ENCODE measurements at places on chromosomes 1 and 21.

GRCh38 chr1:13541435-13542215, 27.8 kb upstream of the LRRC38 start:
- DNase-seq, result no peak

DNA sequence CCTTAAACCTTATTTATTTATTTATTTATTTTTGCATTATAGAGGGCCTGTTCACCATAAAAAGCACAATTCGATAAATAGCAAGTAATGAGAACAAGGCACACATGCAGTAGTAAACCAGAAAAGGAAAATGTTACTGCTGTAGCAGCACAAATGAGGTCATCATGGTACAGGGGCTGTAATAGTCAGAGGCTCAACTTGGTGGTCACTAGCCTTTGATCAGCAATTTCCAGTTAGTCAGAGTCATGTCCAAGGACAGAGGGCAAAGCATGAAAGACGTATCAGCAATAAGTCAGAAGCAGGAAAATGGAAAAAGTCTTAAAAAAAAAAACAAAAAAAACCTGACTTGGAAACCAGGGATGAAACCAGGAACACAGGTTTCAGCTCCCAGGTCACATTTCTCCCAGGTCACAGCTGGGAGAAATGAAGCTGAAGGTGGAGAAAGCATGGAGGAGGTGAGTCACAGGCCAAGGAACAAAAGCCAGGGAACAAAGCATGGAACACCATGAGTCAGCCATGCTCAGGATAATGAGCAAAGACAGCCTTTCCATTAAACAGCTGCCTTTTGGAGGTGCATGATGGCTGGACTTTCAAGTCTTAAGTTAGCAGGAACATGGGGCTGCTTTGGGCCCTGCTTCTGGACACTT, 556.3 kb downstream of the LTN1 start:
- DNase-seq, result no peak

DNA sequence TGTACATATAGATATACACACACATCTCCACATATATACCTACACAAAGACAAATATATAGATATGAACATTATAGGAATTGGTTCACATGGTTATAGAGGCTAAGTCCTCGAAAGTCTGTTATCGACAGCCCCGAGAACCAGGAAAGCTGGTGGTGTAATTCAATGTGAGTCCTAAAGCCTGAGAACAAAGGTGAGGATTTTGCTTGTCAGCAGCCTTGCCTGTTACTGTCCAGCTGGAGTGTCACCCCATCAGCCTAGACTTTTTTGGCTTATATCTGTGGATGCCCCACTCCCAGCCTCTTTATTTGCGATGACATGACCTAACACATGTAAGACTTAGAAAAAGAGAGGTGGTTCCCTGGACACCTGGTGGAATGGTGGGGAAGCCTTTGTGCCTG, 97.0 kb downstream of the GIPC2 start:
- DNase-seq, result no peak

GRCh38 chr1:230570724-230571360, 71.4 kb upstream of the COG2 start:
- no peak for DNase-seq

GRCh38 chr1:70768216-70768615, 279.4 kb downstream of the PTGER3 start:
- DNase-seq, result no peak

DNA sequence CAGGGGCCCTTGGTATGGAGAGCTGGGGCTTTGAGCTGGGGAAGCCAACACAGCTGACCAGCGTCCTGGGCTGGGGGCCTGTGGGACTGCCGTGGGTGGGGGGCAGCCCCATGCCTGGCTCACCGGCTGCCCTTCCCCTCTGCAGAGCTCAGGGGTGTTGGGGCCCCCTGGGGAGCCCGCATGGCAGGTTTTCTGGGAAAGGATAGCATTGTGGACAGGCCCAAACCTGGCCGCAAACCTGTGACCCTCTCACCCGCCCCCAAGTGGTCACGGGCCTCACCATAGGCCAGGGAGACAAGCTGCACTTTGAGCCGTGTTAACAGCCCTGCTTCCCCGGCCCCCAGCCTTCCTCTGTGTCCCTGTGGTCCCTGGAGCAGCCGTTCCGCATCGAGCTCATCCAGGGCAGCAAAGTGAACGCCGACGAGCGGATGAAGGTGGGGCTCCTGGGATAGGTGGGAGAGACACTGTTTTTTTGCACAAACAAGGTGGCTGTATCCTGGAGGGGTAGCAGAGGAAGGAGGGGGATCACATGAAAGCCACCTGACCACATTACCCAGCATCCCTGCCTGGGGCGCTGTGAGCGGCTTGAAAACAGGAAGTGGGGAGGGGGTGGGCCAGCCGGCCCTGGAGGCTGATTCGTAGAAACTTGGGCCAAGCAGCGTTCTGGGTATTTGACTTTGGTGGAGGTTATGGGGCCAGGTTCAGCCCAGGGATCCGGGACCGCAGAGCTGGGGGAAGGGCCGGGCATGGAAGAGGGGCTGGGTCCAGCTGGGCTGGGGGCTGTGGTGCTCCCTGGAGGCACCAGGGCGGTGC, 65.9 kb downstream of the PIK3CD start:
- DNase-seq, result peak; percentile 78

DNA sequence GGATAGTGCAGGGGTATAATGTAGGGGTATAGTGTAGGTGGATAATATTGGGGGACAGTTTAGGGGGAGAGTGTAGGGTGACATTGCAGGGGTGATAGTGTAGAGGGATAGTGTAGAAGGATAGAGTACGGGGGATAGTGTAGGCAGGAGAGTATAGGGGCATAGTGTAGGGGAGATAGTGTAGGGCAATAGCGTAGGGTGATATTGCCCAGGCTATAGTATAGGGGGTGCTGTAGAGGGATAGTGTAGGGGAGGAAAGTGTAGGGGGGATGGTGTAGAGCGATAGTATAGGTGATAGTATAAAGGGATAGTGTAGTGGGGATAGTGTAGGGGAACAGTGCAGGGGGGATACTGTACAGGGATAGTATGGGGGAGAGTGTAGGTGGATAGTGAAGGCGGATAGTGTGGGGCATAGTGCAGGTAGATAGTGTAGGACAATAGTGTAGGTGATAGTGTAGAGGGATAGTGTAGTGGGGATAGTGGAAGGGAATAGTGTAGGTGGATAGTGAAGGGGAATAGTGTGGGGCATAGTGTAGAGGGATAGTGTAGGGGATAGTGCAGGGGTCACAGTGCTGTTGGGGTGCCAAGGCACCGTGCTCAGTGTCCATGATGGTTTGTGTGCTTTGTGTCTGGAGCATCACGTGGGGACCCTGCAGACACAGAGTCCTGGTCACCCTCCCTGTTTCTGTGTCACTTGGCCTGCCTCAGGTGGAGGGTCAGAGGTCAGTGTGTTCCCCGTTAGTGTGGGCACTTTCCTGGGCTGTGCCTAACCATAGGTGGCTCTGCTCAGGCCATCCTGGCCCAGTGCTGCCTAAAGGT, 10.5 kb upstream of the ARF1 start:
- no peak for DNase-seq

GRCh38 chr1:219476716-219477115, 136.2 kb downstream of the ZC3H11B start:
- DNase-seq, result no peak

- DNase-seq, result no peak
Observed at GRCh38 chr1:208157769-208158168, 86.4 kb downstream of the PLXNA2 start.

DNA sequence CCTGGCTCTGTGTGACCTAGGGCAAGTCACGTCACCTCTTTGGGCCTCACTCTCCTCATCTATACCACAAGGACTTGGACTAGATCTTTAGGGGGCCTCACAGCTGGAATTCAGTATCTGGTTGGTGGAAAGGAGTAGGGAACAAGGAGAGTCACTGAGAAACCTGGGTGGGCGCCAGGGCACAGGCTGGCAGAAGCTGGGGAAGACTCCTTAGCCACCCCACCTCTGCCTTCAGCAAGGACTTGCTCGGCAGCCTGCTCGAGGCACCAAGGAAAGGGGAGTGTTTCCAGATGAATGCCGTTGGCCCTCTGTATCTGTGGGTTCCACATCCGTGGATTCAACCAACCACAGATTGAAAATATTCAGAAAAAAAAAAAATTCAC, 1.2 kb upstream of the OPTC start:
- DNase-seq, result no peak

DNA sequence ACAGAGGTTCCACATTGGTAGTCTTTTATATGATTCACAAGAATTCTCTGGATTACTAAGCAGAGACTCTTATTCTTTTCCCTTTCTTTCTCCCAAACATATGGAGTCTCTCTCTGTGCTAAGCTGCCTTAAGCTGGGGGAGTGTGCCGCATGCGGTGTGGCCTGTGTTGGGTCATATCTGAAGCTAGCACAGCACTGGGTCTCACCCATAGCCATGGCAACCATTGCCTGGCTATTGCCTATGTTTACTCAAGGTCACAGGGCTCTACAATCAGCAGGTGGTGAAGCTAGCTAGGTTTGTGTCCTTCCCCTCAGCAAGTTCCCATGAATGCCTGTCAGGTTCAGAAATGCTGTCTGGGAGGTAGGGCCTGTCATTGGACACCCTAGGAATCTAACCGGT, 73.6 kb upstream of the ZRANB2 start:
- DNase-seq, result no peak

- DNase-seq, result no peak
Observed at GRCh38 chr21:37074546-37074945, 1.5 kb downstream of the TTC3 start.

GRCh38 chr1:46735708-46736324, 16.9 kb upstream of the EFCAB14 start:
- DNase-seq, result no peak

DNA sequence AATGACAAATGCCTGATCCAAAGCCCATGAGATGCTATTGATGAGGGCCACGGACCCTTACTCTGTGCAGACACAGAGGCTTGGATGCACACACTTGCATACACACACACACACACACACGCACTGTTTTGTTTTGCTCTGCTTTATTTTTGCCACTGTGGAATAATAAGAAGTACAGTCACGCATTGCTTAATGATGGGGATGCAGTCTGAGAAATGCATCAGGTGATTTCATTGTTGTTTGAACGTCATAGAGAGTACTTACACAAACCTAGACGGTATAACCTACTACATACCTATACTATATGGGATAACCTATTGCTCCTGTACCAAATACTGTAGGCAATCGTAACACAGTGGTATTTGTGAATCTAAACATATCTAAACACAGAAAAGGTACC, 104.4 kb downstream of the RHOU start:
- DNase-seq, result no peak

GRCh38 chr1:218546314-218546713, 201.2 kb downstream of the TGFB2 start:
- DNase-seq, result no peak

GRCh38 chr1:246335151-246335550, 171.9 kb downstream of the SMYD3 start:
- no peak for DNase-seq

DNA sequence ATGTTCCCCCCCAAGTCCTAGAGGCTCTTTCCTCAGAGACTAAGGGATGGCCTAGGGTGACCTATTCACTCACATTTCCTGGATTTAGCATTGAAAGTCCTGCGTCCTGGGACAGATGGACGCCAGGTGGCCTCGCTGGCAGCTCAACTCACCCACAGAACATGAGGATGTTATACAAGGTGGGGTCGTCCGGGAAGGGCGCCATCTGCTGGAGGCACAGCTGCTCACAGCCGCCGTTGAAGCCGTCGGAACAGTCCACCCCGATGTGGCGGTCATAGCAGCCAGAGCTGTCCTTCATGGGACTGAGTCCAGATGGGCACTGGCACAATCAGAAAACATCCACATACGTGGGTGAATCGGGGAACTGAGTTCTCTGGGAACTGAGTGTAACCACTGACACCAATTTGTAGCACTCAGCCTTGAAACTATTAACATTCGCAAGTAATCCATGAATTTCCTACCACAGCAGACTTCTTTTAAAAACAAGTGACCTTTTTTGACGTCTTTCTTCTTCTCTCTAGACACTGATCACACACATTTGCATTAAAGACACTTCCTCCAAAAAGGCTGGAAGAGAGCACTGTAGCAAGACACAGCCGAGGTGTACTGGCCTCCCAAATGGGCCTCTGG, 215.4 kb downstream of the ASTN1 start:
- no peak for DNase-seq

DNA sequence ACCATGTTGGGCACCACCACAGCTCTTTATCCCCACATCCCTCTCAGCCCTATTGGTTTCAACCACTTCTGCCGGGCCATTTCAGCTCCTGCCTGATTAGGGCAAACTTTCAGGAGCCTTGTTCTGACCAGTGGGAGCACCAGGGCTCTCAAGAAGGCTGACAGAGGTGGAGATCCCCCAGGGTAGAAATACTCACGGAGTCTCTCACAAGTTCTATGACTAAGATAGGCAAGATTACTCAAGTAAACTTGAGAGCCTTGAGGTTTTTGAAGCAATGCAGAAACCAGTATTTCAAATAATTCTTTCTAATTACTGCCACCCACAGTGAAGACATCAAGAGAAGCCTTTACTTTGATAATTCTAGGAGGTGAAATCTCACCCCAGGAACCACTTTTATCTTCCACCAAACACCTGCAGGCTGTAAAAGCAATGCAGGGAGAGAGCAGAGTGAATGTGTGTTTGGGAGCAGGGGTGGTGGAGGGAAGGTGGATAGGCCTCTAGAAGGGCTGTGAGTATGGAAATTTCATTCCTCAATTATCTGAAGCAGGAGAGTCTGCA, 6.6 kb upstream of the PTCH2 start:
- no peak for DNase-seq

GRCh38 chr1:87805666-87806378, 477.1 kb downstream of the LMO4 start:
- no peak for DNase-seq

DNA sequence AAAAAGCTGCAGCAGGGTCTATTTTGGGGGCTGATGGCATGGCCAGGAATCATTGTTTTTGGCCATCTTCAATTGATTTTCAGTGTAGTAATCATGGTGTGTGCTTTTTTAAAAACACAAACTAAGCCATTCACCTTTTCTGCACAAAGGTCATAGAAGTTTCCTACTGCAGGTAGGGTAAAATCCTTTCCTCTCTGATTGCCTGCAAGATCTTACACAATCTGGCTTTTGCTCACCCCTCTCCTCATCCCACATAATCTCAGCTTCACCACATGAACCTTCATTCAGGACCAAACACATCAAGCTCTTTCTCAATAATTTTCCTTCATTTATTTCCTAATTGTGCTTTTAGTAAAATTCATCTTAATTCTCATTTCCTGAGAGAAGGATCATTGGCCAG, 38.3 kb upstream of the GBP5 start:
- no peak for DNase-seq

DNA sequence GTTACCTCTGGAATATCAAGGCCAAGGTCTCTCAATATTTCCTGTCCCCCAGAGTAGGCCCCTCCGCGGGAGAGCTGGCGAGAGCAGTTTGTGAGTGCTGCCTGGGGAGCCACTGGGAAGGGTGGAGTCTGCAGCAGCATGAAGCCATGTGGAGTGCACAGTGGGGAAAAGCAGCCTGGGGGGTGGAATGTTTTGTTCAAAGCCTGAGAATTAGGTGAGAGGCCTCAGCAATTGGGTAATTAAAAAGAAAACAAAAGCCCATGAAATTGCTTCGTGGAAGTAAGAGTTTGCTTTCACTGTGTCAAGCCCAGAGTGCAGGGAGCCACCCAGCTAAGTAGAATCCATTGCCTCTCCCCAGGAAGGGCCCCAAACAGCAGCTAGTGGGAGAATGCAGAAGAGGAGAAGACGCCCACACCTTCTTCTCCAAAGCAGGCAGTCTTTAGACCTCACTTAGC, 30.2 kb upstream of the DISC1 start:
- DNase-seq, result no peak

All from effector memory CD4-positive, alpha-beta T cell (primary cell).